ENCODE measurements at places on chromosomes 1 and 21.

GRCh38 chr1:68279846-68280245 is 47.5 kb upstream of the WLS start:
- DNase-seq, result no peak

GRCh38 chr21:46079352-46080170 is 18.4 kb upstream of the COL6A2 start:
- no peak for DNase-seq

- no peak for DNase-seq
These were observed 113.9 kb downstream of the ADSS2 start for GRCh38 chr1:244337839-244338238.

DNA sequence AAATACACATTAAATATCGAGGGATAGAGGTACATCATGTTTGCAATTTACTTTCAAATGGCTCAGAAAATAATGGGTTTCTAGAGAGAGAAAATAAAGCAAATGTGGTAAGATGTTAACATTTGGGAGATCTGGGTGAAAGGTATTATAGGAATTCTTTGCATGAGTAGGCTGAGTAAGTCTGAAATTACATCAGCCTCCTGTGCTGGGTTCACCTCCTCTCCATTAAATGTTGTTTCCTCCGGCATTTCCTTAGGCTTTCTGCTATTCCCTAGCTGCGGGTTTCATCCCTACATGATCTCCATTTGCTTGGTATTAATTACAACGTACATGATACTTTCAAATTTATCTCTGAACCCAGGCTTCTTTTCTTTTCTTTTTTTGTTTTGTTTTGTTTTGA is 31.6 kb downstream of the ZMYND12 start:
- DNase-seq, result no peak

DNA sequence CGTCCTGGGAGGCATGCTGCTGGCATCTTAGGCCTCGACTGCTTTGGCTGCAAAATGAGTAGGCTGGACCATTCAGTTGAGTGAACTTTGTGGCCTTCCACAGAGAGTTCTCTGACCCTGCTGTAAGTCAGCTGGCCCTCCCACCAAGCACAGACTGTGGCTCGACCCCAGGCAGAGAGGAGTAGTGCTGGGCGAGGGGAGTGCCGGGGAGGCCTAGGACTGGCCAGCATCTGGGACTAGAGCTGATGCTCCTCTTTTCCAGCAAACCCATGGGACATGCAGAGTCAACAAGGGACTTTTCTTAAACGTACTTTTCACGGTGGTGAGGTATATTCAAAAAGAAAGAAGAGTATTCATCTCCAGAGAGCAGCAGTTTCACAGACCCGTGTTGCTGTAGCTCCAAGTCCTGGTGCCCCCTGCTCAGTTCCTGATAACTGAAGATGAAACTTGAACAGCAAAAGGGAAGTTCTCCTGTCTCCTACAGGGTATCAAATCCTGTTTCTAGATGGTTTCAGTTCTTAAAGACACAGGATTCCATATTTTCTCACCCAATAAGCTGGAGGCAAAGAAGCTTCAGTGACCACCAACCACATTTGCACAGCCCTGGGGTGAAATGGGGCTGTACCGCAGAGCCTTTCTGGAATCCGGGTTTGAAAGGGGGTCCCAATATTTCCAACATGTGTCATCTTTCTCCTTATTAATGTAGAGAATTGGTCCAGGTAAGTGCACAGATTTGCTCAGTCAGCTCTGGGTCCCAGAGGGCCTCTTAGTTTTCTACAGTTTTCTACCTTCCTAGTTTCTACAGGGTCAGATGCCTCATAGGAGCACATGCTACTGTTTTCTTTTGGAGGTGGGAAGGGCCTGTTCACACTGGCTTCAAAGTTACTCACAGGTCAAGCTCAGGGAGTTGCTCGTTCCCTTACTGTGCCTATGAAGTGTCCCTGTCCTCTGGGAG is 20.9 kb downstream of the BATF3 start:
- DNase-seq, result no peak
